ENCODE measurements at places on chromosomes 4 and X.

DNA sequence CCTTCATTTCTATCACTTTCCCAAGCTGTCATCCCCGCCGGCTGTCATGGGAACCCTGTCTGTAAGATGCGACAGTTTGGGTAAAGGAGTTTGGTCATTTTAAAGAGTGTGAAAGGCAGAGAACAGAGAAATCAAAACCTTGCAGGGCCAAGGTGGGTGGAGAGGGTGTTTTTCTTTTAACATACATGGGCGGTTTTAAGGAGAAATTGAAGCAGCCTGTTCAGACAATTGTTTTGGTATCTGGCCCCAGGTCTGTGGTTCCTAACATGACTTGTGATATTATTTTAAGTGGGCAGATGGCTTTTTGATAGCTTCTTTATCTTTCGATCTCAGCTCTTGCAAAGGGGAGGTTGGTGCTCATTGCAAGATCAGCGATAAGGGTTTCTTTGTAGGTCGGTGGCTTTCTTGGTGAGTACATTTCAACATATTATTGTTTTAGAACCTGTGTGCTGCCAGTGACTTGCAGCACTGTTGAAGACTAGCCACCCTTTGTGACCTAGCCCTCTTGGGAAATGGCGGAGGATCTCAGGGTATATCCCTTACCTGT is 3.7 kb downstream of the PPP1R3F start:
- DNase-seq: no peak

DNA sequence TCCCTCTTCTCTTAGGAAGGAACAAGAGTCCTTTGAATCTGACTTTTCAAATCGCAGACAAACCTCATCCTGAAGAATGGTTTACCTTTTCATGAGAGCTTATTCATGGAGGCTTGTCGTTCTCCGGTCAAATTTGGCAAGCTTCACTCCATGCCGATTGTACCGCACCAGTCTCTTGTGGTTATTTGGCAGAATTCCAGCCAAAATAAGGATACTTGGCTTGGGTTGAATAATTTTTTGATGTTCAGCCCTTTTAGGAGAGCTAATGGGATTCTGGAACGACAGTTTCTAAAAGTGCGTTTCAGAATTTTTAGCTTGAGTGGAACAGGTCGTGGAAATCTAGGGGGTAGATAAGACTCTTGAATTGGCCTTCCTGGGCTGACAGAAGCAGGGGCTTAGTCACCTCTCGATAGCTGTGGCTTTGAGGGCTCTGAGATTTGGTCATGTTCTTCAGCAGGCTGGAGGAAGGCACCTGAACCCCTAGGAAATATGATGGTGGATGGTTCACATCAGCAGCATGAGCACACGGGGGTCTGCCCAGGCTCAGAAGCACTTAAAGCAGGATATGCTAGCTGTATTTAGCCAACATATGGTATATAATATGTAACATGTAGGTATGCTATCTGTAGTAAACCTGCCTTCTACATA is 1.5 kb downstream of the KLHL2 start:
- DNase-seq: no peak

- DNase-seq: no peak
Measured at GRCh38 chr4:184428787-184429186, 45.6 kb downstream of the IRF2 start.

- DNase-seq: no peak
Measured at GRCh38 chr4:111230265-111230664, 607.4 kb upstream of the PITX2 start.

DNA sequence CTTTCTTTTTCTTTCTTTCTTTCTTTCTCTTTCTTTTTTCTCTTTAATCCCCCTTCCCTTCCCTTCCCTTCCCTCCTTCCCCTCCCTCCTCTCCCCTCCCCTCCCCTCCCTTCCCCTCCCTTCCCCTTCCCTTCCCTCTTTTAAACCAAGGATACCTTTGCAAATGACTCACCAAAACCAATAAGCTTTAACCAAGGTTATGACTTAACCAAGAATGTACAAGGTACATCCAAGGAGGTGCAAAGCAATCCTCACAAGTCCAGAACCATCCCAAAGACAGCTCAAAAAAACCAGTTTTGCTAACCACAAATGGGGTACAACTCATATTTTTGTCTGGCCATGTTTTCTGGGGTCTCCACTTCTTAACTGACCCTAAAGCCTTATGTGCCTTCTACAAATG is 174.7 kb upstream of the PPP1R2C start:
- no peak for DNase-seq

DNA sequence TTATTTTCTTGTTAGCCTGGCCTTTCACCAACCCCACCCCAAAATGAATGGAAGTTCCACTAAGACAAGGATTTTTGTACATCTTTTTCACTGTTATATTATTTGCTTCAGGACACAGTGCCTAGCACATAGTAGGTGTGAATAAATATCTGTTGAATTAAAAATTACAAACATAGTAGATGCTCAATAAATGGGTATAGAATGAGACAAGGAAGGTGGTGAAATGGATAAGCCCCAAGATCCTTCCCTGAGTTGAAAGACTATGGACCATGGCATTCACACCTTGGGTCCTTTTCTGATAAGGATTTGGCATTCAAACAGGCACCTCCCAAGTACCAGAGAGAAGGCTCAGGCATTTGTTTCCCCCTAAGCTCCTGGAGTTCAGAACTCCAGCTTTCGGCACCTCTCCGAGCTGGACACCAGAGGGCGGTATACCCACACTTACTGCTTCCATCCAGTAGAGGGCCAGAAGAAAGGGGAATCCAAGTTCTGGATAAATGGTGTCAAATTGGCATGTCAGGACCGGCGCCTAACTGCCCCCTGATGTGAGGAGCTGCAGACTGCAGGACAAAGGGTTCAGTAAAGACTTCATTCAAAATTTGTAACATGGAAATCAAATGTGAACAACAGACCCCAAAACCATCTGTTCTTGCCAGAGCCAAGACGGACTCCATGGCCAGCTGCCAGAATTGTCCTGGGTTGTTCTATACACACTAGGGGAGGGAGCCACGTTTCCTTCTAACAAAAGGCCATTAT is 193.0 kb downstream of the GPC3 start:
- no peak for DNase-seq

DNA sequence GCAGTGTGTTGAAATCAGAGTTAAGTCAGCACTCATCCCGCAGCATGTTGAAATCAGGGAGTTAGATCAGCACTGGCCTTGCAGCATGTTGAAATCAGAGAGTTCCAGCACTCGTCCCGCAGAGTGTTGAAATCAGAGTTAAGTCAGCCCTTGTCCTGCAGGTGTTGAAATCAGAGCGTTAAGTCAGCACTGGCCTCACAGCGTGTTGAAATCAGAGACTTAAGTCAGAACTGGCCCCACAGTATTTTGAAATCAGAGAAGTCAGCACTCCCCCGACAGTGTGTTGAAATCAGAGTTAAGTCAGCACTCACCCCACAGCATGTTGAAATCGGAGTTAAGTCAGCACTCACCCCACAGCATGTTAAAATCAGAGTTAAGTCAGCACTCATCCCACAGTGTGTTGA is 10.9 kb upstream of the UVSSA start:
- DNase-seq: no peak

GRCh38 chrX:154411981-154412340 is 622 bp downstream of the TAFAZZIN start:
- DNase-seq: no peak

GRCh38 chr4:180960743-180961401 is 1282.3 kb upstream of the TENM3 start:
- no peak for DNase-seq

DNA sequence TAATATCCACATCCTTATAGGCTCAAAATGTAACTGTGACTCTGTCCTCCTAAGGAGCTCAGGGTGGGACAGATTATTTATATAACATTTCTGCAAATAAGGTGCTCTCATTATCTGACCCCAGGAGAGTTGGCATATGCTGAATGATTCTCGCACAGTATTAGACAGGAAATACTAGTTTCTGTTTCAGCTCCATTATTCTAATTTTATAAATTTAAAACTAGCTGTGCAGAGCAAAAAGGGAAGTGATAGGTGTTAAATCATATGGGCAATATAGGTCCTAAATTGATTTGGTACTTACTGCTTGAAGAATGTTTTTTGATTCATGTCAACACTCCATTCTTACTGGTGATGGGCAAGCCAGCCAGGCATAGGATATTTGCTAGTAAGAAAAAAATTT is 141.5 kb downstream of the GLRA2 start:
- no peak for DNase-seq

DNA sequence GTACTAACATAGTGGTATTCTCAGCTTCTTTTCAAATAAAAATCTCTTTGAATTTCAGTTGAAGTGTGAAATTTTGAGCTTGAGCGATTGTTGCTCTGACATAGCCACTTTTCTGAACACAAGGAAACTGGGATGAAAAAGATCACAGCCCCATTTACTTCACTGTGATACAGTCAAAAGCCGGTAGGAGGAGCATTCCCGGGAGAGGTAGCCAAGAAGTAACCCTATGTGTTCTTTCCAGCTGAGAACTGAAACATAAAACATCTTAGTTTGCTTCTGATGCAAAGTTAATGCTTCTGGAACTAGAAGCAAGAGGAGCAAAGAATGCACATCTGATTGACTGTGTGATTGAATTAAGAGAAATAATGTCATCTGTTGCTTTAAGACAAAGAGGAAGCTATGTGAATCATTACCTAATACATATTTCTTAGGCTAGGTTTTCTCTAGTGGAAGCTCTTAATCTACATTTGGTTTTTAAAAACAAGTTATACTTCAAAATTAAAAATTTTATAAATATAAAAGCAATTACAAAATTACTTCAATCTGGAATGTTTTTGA is 88.3 kb upstream of the UNC5C start:
- no peak for DNase-seq

DNA sequence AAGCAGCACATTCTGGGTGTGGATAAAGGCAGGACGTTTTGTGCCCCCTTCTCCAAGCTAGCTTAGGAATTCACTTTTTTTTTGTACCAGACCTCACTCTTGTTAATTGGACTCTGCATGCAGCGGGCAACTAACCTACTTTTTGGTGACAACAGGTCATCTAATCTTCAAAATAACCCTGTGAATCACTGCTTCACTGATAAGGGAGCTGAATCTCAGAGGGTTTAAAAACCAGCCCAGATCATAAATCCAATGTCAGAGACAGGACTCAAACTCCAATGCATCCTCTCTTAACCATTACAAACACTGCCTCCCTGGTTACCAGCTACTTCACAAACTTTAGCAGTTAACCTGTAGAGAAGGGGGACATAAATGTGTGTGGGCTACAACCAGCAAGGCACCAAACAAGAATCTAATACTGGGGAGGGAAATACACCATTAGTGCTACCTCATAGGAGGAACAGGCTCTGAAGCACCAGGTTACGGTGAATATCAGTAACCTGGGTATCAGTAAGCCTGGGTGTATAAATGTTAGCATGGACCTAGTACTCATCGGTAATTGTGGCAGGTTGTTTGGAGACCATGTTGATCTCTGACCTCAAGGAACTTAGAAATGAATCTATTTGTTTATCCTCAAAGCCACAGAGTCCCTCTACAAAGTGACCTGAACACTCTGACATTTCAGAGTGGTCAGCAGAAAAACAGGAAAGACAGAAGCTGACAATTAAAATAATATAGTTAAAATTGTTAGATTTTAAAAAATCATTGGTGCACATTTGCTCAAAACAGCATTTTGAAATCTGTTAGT is 2.6 kb downstream of the TIFA start:
- DNase-seq: no peak

GRCh38 chrX:154748712-154749339 is 2.1 kb downstream of the GAB3 start:
- DNase-seq: no peak

GRCh38 chr4:22787753-22788375 is 95.1 kb downstream of the GBA3 start:
- DNase-seq: no peak

GRCh38 chr4:65893271-65893670 is 223.0 kb upstream of the EPHA5 start:
- no peak for DNase-seq

- DNase-seq: no peak
Measured at GRCh38 chr4:141132072-141132708, 1.1 kb downstream of the RNF150 start.

Data from cortex of kidney (tissue), 1 donor.